ENCODE measurements at places on chromosomes 16 and 17. TPM values are rescaled to one million over a fixed set of nuclear protein-coding genes. Genes with fewer than 3 reads are reported as not detected.

The CACNA1H gene
- 67.3 TPM for total RNA-seq

The SLC12A3 gene
- not detected for total RNA-seq

The PABPN1L gene
- not detected for total RNA-seq

The MTSS2 gene
- 145 TPM for total RNA-seq

Data from posterior vena cava (tissue), 2 donors.